Stimulated activated CD8-positive, alpha-beta memory T cell treated with anti-CD3 and anti-CD28 coated beads, Interleukin-15, amount 100 ng/mL, for 48 hours (primary cell): ENCODE measurements at places on chromosomes 12 and 14.

- DNase-seq, result no peak
Observed at GRCh38 chr14:102690509-102691286, 86.6 kb upstream of the TRAF3 start.

DNA sequence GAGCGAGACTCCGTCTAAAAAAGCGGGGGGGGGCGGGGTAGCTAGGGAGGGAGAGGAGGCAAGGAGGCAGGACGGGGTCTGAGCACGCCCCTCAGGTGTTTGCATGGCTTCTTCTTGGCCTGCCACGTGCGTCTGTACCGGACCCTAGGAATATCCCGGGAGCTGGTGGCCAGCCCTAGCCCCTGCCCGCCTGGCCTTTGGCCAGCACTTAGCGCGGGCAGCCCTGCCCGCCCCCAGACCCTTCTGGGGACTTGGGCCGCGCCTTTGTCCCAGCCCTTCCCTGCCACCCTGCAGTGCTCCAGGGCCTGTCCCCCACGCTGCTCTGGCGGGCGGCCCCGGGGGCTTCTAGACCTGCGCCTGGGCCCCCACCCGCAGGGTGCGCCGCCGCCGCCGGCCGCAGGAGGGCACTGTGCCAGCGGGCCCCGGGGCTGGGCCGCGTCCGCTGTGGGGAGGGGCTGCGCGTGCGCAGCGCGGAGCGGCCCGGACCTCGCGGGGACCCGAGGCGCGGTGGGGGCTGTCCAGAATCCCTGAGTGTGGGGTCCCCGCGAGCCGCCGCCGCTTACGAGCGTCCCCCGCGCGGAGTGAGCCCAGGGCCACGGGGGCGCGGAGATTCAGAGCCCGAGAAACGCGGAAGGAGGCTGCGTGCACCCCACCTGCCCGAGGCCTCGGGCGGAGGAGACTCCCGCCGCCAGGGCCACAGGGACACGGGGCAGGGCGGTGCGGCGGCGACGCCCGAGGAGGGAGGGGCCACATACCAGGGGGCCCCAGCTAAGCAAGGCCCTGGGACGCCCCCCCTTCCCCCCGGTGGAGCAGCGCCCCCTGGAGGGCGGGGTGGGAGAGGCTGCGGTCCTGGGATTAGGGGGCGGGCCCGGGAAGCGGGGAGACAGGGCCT is 21.0 kb downstream of the SLC25A29 start:
- peak; percentile 74 for DNase-seq

GRCh38 chr14:25090256-25090655 is 40.3 kb upstream of the STXBP6 start:
- DNase-seq, result no peak

DNA sequence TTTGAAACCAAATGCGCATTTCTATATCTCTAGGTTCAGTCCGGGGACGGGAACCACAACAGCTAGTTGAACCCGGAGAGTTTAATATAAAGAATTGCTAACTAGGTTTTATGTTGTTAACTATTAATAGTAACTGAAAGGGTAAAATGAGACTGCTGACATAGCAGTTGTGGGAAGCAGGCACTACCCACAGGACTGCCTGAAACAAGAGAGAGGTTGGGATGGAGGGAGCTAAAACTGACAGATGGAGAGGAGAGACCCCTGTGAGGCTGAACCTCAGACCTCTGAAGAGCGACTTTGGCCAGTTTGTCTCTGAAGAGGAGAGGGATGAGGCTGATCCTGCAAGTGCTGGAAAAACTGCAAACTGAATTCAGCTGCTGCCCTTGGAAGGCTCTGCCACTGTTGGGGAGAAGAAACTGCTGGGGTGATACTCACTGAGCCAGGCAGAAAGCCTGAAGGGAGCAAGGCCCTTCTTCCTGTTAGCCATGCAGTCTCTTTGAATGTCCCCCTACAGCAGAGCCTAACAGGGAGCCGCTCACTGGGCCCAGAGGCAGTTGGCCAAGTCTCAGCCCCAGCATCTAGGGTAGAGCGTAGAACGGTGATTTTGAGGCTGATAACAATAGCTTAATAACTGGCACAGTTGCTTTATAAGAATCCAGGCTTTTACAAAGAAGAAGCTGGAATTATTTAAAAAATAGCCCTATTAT is 172.2 kb downstream of the NPAS3 start:
- DNase-seq, result no peak

GRCh38 chr12:108066583-108067577 is 62.2 kb upstream of the WSCD2 start:
- DNase-seq, result no peak

DNA sequence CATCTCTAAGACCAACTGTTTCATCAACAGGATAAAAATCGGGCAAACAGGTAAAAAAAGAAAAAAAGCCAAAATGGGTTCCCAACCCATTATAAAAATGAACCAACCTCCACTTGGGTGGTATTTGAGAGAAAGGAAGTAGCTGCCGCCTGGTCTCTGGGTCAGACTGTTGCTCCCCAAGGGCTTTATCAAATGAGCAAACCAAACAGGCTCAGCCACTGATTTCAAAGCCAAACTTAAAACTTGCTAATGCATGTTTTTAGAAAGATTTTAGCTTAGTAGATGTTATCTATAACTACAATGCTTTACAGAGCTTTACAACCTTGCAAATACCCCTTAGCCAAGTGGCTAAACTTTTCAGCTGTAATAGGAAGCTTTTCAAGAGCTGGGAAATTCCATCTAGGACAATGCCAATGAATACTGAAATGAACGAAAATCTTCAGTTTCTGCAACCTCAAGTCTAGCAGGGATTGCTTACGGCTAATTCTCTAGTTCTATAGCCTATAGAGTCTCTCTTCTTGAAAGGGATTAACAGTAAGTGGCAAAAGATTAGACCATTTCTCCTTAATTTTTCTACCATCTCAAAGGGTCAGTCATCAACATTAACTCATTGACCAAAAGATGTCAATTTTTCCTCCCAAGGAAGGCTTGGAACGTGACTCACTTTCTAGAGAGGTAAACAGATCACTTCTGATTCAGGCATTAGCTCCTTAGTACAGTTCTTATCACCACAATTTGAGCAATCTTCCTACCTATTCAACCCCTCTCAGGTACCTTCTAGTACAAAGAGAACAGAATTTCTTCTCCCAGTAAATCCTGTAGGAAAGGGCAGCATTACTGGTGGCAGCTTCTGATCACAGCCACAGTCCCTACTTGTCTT is 4.2 kb downstream of the PPM1H start:
- no peak for DNase-seq

DNA sequence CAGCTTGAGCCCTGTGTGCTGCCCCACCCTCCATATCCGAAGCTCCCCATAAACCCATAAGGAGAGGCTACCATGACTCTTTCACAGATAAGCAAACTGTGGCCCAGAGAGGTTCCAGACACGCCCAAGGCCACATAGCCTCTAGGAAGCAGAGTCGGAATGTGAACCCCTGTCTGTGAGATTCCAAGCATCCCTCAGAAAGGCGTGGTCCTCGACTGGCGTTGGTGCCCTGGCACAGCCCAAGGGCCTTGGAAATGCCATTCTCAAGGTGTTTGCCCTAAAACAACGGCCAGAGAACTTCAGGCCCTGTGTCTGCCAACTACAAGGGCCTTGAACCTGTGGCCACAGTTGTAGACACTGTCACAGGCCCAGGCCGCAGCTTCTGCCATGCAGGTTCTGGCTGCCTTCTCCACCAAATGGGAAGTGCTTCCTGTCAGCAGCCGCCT is 8.5 kb upstream of the DIO3 start:
- no peak for DNase-seq

GRCh38 chr12:47422611-47423010 is 283.2 kb downstream of the RPAP3 start:
- no peak for DNase-seq

- no peak for DNase-seq
Observed at GRCh38 chr12:57550641-57551549, 1.1 kb downstream of the KIF5A start.

DNA sequence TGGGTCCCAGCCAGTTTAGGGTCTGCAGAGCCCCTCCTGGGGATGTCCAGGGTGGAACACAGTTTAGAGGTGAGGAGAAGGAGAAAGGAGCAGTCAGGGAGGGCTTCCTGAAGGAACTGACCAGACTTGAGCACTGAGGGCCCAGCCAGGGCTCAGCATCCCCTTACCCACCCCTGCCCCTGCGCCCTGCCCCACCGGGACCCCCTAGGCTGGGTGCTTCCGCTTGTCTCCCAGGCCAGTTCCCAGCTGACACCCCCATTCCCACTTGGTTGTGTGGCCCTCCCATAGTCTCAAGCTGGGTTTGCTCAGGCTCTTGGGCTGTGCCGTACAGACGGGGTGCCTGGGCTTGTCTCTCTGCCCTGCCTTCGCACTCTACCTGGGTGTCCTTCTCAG is 26.3 kb upstream of the KIF26A start:
- no peak for DNase-seq

DNA sequence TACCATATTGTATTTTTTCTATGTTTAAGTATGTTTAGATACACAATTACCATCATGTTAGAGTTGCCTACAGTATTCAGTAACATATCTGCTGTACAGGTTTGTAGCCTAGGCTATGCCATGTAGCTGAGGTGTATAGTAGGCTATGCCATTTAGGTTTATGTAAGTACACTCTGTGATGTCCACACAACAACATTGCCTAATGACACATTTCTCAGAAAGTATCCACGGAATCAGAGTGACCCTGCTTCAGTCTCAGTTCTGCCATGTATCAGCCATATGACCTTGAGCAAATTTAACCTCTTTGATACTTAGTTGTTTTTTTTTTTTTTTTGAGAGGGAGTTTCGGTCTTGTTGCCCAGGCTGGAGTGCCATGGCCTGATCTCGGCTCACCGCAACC is 12.7 kb downstream of the SUSD6 start:
- no peak for DNase-seq

GRCh38 chr14:68727315-68728047 is 65.4 kb downstream of the ZFP36L1 start:
- DNase-seq, result no peak

DNA sequence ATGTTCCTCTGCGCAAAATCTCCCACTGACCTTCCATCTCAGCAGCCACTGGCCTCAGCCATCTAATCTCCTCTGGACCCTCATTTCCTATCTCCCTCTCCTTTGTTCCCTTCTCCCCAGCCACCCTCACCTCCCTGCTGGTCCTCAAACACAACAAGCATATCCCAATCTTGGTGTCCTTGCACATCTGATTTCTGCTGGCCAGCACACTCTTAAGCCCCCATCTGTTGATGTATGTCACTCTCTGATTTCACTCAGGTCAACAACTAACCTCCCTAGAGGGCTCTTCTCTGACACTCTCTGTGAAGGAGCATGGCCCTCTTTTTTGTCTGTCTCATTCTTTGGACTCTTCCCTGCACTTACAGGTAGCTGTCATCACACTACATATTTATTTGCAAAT is 25.6 kb downstream of the PPM1H start:
- DNase-seq, result no peak

DNA sequence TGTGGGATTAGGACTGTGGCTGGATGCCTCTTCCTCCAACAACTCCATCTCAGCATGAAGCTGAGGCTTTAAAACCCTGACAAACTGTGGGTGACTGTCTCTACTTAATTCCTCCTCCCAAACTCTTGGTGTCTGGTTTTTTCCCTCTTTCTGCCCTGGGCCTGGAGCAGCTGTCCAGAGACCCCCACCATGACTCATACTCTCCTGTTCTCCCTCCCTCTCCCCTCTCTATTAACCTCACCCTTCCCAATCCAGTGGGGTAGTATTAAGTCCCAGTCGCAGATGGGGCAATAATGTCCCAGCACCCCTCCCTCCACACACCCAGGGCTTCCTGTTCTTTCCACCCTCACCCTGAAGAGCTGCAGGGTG is 2.0 kb upstream of the DNAJC14 start:
- no peak for DNase-seq

DNA sequence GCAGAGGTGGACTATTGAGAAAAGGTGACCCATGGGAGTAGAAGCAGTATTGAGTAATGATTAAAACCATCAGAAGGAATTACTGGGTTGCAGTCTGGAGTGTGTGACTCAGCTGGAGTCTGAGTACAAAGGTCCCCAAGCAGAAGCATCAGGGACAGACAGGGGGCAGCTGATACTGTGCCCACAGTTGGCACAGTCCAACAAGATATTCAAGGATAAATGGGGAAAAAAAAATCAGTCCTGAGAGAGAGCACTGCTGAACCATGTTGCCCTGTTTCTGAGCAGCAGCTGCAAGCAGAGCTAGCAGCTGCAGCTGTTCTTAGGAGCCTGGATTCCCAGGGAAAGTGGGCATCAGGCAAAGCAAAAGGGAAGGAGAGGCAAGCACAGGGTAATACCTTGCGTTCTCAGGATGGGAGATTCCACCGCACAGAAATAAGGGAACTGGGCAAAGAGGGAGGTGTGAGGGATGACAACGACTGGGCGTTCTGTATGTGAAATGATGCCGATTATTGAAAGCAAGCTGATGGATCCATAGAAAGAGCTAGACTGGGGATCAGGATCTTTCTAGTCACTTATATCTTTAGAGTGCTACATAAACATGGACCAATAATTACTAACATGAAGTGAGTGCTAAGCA is 17.7 kb downstream of the NEUROD4 start:
- no peak for DNase-seq

DNA sequence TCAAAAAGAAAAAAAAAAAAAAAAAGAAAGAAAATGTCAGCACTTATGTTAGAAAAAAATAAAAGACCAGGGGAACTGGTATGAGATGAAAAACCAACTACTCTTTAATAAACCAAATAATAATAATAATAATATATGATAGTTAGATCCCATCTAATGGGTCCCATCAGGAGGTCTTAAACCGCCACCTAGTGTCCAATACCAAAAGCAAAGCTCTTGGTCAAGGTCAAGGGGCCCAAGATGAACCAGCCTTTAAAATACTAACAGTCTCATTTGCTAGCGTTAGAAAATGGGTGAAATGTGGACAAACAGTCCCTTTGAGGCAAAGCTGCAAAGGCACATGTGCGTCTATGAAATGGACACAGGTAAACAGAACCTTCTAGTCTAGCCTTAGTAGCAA is 12.3 kb downstream of the BRAP start:
- no peak for DNase-seq

- DNase-seq, result no peak
Observed at GRCh38 chr12:78208092-78208491, 377.4 kb downstream of the NAV3 start.

DNA sequence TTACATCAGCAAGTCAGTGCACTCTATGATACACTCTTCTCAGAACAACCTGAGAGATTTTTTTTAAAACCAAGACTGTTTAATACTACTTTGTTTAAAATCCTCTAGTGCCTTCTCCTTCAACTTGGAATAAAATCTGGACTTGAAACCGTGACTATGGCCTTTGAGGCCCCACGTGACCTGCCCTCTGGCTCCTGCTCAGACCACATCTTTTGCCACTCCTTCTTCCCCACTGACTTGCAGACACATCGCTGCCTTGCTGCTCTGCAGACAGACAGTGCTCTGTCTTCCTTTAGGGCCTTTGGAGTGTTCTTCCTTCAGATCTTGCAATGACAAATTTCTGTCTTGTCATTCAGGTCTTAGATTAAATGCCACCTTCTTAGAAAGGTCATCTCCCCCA is 48.5 kb downstream of the TTC8 start:
- no peak for DNase-seq

- no peak for DNase-seq
Observed at GRCh38 chr12:2551412-2551900, 243.3 kb upstream of the FKBP4 start.

- DNase-seq, result no peak
Observed at GRCh38 chr12:108479364-108480070, 35.6 kb upstream of the FICD start.
